ENCODE measurements at places on chromosomes 7 and 10. TPM values are rescaled to one million over a fixed set of nuclear protein-coding genes. Genes with fewer than 3 reads are reported as not detected.

Gene GIMAP8
- not detected for total RNA-seq

DNA sequence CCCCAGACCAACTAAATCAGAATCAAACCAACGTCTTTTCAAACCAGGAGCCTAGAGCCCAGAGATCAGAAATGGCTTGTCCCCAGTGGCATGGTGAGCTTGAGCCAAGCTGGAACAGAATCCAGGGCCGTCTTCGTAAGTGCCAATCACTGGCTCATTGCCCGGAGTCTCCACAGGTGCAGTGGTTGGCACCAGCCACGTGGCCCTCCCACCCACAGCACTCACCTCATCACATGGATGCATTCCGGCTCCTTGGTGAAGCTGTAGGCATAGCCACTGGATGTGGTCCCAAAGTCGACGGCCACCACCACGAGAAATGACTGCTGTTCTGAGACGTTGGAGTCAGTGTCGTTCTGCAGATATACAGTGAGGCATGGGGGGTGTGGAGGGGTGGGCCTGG is 37.4 kb downstream of the HSPA12A start:
- no peaks in the 10 kb centered on the region for H3K36me3 ChIP-seq
- H3K4me1 ChIP-seq, result no peaks in the 10 kb centered on the region
- H3K4me3 ChIP-seq, result no peak overlapping the region
- no peak for DNase-seq
- H3K27ac ChIP-seq, result no peak overlapping the region

DNA sequence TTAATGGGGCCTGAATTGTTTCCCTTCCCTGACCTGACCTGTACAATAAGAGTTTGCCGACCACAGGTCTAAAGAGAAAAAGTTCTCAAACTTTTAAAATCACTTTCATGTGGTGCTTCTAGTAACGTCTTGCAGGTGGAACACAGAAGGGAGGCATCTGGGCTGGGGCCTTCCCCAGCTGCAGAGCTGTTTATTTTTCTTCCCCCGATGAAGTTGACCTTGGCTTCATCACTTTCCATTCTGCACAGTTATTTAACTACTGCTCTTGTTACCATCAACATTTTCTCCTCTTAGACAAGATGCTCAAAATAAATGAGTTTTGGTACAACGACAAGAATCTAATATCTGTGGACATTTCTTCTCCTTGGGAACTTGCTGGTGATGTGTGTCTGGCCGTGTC is 181.7 kb downstream of the HERPUD2 start:
- peaks cover 54% of the 10 kb centered on the region for H3K27me3 ChIP-seq
- no peaks in the 10 kb centered on the region for H3K36me3 ChIP-seq
- no peak for DNase-seq
- no peaks in the 10 kb centered on the region for H3K4me1 ChIP-seq

Gene EBF3
- not detected for total RNA-seq

DNA sequence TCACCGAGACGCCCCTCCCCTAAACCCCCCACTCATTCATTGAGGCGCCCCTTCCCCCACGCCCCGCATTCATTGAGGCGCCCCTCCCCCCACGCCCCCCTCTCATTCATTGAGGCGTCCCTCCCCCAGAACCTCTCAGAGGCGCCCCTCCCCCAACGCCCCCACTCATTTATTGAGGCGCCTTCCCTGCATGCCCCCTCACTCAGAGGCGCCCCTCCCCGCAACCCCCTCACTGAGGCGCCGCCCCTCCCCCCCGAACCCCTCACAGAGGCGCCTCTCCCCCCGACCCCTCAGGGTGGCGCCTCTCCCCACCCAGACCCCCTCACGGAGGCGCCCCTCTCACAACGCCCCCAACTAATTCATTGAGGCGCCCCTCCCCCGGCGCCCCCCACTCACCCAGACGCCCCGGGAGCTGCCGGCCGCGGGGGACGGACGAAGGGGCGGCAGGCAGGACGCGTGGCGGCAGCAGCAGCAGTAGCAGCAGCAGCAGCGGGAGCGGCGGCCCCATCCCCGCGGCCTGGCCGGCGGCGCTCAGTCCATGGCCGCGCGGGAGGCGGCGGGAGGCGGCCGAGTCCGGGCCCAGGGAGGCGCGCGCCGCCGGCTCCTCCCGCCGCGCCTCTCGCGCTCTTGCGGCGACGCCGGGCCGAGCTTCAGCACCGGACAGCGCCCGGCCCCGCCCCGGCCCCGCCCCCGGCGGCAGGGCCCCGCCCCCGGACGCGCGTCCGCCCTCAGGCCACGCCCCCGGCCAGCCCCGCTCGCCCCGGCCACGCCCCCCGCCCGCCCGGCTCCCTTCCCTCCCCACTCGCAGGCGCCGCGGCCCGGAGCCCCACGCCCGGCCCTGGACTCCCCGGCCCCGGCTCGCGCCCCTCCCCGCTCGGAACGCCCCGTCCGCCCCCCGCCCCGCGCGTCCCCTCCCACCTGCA is at the start of gene PTPRN2:
TSS of gene PTPRN2 (minus strand) at position 662 of the 923 bp plus-strand sequence.
- H3K27me3 ChIP-seq, result peaks cover 48% of the 10 kb centered on the region
- H3K36me3 ChIP-seq, result peaks cover 16% of the 10 kb centered on the region
- peaks cover 14% of the 10 kb centered on the region for H3K4me1 ChIP-seq
- H3K4me3 ChIP-seq, result peak within 1 kb of the TSS; percentile 53

DNA sequence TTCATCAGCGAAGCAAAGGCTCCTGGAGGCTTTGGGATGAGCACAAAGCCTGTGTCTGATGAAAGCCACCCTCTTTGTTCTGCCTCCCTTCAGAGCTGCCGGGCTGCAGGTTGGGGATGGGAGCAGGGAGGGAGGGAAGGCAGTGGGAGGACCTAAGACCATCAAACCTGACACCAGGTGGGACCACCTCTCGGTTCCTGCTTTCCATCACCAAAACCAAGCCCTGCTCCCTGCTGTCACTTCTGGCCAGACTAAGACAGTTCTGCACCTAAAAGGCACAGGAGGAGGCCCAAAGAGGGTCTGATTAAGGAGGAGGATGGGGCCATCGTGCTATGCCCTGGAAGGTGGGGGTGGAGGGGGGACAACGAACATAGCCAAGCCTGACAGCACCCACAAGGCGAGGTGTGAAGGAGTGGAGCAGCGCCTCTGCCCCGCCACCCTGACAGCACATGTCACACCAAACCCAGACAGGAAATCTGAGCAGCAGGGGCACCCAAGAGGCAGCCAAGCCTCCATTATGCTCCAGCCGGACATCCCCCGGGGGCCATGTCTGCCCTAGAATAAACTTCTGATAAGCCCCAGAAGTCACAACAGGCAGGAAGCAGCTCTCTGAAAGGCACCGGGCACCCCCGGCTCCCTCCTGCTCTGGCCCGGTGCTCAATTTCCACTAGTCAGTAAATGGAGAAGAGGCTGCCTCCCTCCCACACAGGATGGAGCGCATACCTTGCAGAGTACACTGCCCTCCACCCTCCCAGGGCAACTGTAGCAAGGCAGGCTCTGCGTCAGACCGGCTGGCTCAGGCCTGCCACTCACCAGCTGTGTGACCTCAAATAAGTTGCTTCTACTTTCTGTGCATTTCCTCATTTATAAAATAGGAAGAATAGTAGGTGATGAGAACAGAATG is 48.9 kb downstream of the DLG5 start:
- no peak overlapping the region for H3K27ac ChIP-seq
- no peaks in the 10 kb centered on the region for H3K27me3 ChIP-seq
- H3K36me3 ChIP-seq, result peaks cover 7% of the 10 kb centered on the region
- DNase-seq, result no peak
- peaks cover 32% of the 10 kb centered on the region for H3K4me1 ChIP-seq
- no peak overlapping the region for H3K4me3 ChIP-seq

DNA sequence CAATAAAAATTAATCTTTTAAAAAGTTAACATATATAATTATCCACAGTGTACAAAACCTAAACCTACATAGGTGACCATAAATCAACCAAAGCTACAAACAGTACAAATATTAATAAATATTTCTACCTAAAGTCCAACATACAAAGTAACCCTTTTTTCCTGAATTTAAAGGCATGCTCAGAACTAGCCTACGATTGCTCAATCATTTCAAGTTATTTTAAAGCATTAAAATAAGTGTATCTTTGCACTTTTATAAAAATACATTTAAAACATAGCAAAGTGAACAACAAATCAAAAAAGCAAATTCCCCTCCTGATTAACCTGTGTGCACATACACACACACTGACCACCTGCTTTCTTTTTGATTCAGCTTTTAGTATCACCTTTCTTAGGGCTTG is 202.2 kb downstream of the PARD3 start:
- no peaks in the 10 kb centered on the region for H3K27me3 ChIP-seq
- no peak for DNase-seq
- H3K36me3 ChIP-seq, result peaks cover 4% of the 10 kb centered on the region
- no peak overlapping the region for H3K27ac ChIP-seq
- H3K4me3 ChIP-seq, result no peak overlapping the region
- H3K4me1 ChIP-seq, result no peaks in the 10 kb centered on the region

Gene CUBN
- 0.27 TPM for total RNA-seq

DNA sequence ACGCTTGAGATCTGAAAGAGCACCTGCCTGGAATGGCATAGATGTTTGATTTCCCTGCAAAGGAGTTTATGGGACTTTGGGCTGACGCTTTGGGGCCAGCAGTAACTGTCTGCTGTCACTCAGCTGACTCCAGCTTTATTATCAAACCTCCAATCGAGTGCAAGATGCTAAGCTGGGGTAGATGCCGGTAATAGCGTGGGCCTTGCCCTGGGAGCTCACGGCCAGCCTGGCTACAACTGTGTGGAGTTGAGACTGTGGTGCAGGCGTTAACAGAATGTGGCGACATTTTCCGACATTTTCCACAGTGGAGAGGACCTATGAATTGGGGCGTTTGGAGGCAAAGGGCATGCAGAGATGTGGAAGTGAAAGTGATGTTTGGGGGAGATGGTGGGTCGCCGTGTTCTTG is 1.3 kb downstream of the CHST12 start:
- H3K36me3 ChIP-seq, result peaks cover 36% of the 10 kb centered on the region
- no peak overlapping the region for H3K27ac ChIP-seq
- peak overlapping the region; percentile 79 for H3K4me3 ChIP-seq
- H3K4me1 ChIP-seq, result peaks cover 25% of the 10 kb centered on the region
- no peak for DNase-seq
- H3K27me3 ChIP-seq, result no peaks in the 10 kb centered on the region

DNA sequence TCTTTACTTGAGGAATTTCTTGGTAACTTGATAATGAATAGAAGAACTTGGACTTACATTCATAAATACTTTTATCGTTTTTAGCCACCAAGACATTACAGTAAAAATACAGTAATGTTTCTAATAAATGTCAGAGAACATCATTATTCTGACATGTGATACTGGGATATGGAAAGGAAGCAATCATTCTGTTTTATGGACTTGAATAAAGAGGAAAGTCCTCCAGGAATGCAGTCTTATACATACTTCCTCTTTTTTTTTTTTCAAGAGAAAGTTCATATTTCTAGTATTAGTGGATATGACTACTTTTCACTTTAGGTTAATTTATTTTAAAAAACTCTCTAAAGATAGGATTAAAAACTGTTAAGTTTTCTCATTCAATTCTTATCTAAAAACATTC is 220.0 kb upstream of the SEMA3C start:
- H3K4me3 ChIP-seq, result no peak overlapping the region
- H3K36me3 ChIP-seq, result no peaks in the 10 kb centered on the region
- no peak for DNase-seq
- no peak overlapping the region for H3K27ac ChIP-seq

GRCh38 chr7:2923886-2924574 is 79.9 kb upstream of the GNA12 start:
- no peaks in the 10 kb centered on the region for H3K27me3 ChIP-seq
- H3K4me1 ChIP-seq, result no peaks in the 10 kb centered on the region
- peak; percentile 36 for DNase-seq
- H3K4me3 ChIP-seq, result no peak overlapping the region

DNA sequence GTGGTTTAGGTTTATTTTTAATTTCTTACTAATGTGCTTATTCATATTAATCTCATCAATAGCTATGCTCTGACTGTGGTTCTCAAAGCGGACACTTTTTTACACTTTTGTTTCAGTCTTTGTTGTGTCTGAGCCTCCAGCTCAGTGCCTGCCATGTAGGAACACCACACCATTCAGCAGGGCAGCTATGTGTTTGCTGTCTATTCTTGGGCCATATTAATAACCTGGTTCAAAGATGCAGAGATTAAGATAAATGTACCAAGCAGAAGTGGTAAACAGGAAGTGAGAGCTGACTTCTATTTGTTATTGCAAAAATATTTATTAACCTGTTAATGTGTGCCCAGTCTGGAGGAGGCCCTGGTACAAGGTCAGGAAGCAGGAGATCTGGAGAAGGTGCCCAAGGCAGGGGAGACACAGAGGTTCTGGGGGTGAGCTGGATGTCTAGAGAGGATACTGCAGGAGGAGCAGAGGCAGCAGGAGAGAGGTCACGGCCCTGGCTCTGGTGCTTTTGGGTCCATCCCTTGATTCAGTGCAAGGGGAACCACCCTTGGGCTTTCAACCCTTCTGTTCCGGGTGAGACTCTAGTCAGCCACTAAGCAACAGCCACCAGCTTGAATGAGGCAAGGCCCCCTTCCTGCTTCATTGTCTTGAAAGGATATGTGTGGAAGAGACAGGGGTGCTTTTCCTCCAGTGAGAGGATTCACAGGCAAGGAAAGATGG is 1.9 kb downstream of the TBXAS1 start:
- peaks cover 24% of the 10 kb centered on the region for H3K36me3 ChIP-seq
- peak overlapping the region; percentile 99 for H3K27ac ChIP-seq
- H3K27me3 ChIP-seq, result no peaks in the 10 kb centered on the region
- H3K4me3 ChIP-seq, result peak overlapping the region; percentile 73
- peaks cover 48% of the 10 kb centered on the region for H3K4me1 ChIP-seq

Data from Calu3 (cell line).